SK-N-MC (cell line): ENCODE measurements at places on chromosomes 4 and X.

- no peak for DNase-seq
Observed at GRCh38 chr4:182828360-182829025, 88.7 kb downstream of the DCTD start.

- no peak for DNase-seq
Observed at GRCh38 chr4:138243369-138243768, 1.2 kb upstream of the SLC7A11 start.

DNA sequence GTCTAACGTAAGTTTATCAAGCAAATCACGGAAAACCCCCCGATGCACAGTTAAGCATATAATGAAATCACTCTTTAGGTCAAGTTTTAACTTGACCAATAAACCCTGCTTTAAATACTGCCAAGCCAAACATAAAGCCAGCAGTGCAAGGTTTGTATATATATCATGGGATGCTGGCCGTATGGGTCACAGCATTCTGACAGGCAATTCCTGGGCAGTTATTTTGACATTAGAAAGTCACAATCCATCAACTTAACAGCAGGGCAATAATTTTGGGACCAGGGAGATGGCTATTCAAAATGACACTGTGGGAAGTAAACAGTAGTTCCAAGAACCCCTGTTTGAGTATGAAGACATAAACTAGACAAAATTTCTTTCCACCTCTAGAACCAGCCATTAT is 116.9 kb downstream of the ZNF827 start:
- no peak for DNase-seq

GRCh38 chr4:183430317-183430993 is 14.0 kb upstream of the CDKN2AIP start:
- DNase-seq, result no peak

GRCh38 chrX:150871341-150871811 is 27.1 kb downstream of the CD99L2 start:
- no peak for DNase-seq

- no peak for DNase-seq
Observed at GRCh38 chr4:158302076-158302866, 92.0 kb downstream of the TMEM144 start.

DNA sequence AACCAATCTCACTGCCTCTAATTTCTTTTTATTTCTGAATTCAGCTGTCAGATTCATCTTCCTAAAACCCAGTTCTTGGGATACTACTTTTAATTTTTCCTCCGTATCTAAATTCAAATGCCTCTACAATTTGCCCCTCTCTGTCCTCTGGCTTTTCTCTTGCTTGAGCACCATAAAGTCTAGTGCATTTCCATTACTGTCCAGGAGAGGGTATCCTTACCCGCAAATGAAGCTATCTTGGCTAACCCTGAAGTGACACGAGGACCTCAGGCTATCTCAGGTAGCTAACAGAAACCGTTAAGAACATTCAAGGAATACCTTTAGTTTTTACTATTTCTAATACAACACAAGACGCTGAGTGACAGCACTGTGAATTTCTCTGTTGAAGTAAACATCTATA is 49.4 kb upstream of the PRR32 start:
- no peak for DNase-seq

GRCh38 chrX:131792789-131793462 is 230.2 kb upstream of the STK26 start:
- DNase-seq, result peak; percentile 84

- no peak for DNase-seq
Observed at GRCh38 chrX:115697806-115698205, 136.8 kb downstream of the PLS3 start.

GRCh38 chrX:94831364-94831763 is 1157.4 kb downstream of the FAM133A start:
- DNase-seq, result peak; percentile 24

- DNase-seq, result no peak
Observed at GRCh38 chr4:74095482-74095881, 3.5 kb downstream of the CXCL2 start.

- DNase-seq, result no peak
Observed at GRCh38 chrX:31353095-31353494, 281.3 kb upstream of the FTHL17 start.

DNA sequence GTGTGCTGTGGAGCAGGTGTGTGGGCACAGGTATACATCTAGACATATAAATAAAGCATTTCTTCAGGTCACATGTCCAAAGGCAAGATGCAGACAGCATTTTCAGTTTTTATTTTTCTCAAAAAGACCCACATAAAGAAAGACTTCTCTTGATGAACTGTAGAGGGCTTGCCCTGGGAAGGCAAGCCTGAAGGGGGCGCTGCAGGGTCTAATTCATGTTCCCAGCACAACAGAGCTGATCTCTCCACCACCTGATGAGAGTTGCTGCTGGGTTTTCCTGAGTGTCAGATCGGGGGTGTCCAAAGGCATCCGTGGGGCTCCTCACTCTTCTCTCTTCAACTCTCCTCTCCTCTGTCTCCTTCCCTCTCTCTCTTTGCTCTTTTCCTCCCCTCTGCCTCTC is 26.6 kb downstream of the ADRA2C start:
- no peak for DNase-seq

- DNase-seq, result no peak
Observed at GRCh38 chr4:87310691-87311335, 11.9 kb downstream of the HSD17B13 start.

GRCh38 chr4:28973587-28974350 is 1746.4 kb upstream of the PCDH7 start:
- no peak for DNase-seq

GRCh38 chr4:103645991-103646390 is 73.8 kb downstream of the TACR3 start:
- DNase-seq, result no peak
